ENCODE measurements at places on chromosomes 7 and 10. TPM values are rescaled to one million over a fixed set of nuclear protein-coding genes. Genes with fewer than 3 reads are reported as not detected.

Gene EMX2
- not detected for total RNA-seq

Gene DGKB
- 0.30 TPM for total RNA-seq

Gene SEMA3C
- total RNA-seq: 66.9 TPM

Gene ZNF804B
- total RNA-seq: not detected

Gene FOXL3
- total RNA-seq: not detected

Gene SUPV3L1
- 36.4 TPM for total RNA-seq

Gene RBM20
- total RNA-seq: 103 TPM

Gene CYP3A7
- total RNA-seq: not detected

Gene TAS2R3
- total RNA-seq: 0.32 TPM

Gene NPY
- not detected for total RNA-seq

Gene BPGM
- 12.3 TPM for total RNA-seq

Gene CELF2
- total RNA-seq: 67.7 TPM

Gene CLRN3
- total RNA-seq: not detected

Gene PIP
- not detected for total RNA-seq

Gene HIP1
- total RNA-seq: 15.6 TPM

Gene KCP
- total RNA-seq: 0.11 TPM

Gene STRIP2
- 16.2 TPM for total RNA-seq

Gene MSMB
- not detected for total RNA-seq

Gene CREM
- total RNA-seq: 55.2 TPM

Gene VWC2
- total RNA-seq: 7.7 TPM

Gene AKR1B15
- not detected for total RNA-seq

Gene SFXN4
- total RNA-seq: 48.2 TPM

Gene GPC2
- 0.13 TPM for total RNA-seq

Gene SPDYE16
- total RNA-seq: not detected

Gene SLC29A3
- 1.8 TPM for total RNA-seq

Gene GOLGA7B
- total RNA-seq: 0.11 TPM

Gene ASAH2
- 2.9 TPM for total RNA-seq

Gene MUC12
- not detected for total RNA-seq

Gene TMEM139
- 16.1 TPM for total RNA-seq

Gene PIK3AP1
- 6.9 TPM for total RNA-seq

Gene C10orf53
- not detected for total RNA-seq

Gene SLC26A3
- total RNA-seq: not detected

Gene MICALL2
- total RNA-seq: 6.2 TPM

Gene PAPSS2
- total RNA-seq: 8.6 TPM

Gene SLC35G1
- total RNA-seq: 1.7 TPM

Gene SFTPD
- total RNA-seq: 0.81 TPM

Gene TSPAN13
- 14.8 TPM for total RNA-seq

Gene C10orf62
- total RNA-seq: 0.48 TPM

Gene ASZ1
- total RNA-seq: not detected

Gene CCL24
- total RNA-seq: not detected

Gene GIMAP2
- 4.7 TPM for total RNA-seq

Gene NRCAM
- 0.27 TPM for total RNA-seq

Gene MMP21
- total RNA-seq: not detected

Gene HMX3
- total RNA-seq: not detected

Gene NSUN5
- total RNA-seq: 16.2 TPM

Gene AOC1
- total RNA-seq: not detected

Gene ZNF365
- total RNA-seq: not detected

Gene OPN1SW
- total RNA-seq: not detected

Gene PRLHR
- total RNA-seq: not detected

Gene SPRN
- total RNA-seq: not detected

Gene WDR86
- 0.48 TPM for total RNA-seq

Gene CALCR
- 0.05 TPM for total RNA-seq

Gene FAM237B
- not detected for total RNA-seq

Gene SLC18A2
- total RNA-seq: 0.22 TPM

Gene CH25H
- 0.22 TPM for total RNA-seq

Gene ANKRD61
- not detected for total RNA-seq

Gene ACSL5
- 6.0 TPM for total RNA-seq

Gene MAPK8
- total RNA-seq: 30.6 TPM

Gene DPYSL4
- total RNA-seq: 31.7 TPM
